ENCODE measurements at places on chromosomes 7 and 10.

GRCh38 chr10:52956461-52956860 is 183.9 kb upstream of the MBL2 start:
- no peak for DNase-seq

GRCh38 chr7:90596671-90597562 is 796 bp downstream of the CDK14 start:
- no peak for DNase-seq

DNA sequence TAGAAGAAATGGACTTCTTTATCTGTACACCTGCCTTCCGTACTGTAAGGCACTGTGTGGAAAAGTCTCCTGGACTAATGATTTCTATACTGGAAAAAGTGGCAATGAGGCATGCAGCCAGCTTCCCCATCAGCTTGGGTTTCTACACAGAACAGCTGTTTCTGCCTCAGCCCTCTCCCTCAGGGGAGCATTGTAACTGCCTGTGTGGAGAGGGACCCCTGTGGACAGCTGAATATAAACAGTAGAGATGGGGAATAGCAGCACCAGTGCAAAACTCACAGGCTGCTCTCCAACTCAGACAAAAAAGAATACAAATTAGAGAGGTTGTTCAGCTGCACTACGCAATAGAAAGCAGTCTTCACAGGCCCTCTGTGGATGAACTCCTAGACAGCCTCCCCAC is 451.3 kb upstream of the MBL2 start:
- DNase-seq: no peak

DNA sequence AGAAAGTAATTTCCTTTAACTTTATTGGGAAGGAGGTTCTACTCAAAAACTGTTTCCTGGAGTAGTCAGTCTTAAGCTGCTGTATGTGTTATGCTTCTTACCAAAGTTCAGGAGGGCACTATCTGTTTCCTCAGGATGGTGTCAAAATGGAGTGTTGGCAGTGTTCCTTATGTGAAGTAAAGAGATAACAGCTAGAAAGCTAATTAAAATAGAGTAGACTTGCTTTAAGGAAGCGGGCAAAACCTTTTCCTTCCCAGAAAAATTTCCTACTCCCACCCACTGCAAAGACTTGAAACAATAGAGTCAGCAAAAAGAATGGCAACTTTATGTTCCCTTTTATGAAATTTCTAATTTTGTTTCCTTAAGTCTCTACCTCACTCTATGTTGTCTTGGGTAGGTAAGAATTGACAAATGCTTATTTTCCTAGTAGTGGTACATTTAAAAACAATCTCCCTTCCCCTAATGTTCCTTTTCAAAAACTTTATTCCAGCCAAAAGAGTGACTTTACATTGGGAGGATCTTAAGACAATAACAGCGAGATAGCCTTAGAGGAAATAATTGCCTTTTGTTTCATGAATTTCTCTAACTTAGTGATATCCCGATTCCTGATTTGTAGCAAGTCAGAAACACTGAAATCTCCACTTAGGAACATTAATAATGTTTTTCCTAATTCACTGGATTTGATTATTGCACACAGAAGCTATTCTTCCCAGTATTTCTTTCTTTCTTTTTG is 26.5 kb upstream of the ENTPD1 start:
- DNase-seq: no peak

DNA sequence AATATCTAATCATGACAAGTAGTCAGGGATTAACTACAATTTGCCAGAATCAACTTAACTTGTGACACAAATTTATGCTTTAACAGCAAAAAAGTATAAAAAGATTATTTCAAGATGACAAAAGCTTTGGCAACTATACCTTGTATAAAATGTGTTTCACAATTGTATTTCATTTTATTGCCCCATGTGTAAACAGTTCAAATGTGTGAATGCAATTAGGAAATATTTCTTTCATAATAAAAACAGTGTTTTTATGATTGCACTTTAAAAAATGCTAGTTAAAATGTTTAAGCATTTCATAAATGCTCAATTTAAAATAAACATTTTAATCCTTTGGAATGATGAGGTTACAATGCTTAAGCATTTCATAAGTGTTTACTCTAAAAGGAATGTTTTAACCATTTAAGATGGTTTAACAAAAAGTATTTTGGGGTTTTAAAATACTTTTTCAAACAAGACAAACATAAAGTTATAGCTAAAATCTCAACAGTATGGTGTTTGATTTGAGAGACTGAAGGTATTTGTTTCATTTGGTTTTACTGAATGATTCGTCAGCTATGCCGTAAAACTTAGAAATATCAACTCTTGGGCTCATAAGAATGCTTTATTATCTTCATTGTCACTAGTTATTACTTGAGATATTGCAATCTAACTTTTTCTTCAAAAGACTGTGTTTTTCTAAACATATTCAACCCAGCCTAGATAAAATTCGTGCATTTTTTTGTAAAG is 50.1 kb downstream of the SFTPD start:
- DNase-seq: no peak

GRCh38 chr7:157827863-157828160 is 491.0 kb downstream of the DNAJB6 start:
- DNase-seq: no peak

DNA sequence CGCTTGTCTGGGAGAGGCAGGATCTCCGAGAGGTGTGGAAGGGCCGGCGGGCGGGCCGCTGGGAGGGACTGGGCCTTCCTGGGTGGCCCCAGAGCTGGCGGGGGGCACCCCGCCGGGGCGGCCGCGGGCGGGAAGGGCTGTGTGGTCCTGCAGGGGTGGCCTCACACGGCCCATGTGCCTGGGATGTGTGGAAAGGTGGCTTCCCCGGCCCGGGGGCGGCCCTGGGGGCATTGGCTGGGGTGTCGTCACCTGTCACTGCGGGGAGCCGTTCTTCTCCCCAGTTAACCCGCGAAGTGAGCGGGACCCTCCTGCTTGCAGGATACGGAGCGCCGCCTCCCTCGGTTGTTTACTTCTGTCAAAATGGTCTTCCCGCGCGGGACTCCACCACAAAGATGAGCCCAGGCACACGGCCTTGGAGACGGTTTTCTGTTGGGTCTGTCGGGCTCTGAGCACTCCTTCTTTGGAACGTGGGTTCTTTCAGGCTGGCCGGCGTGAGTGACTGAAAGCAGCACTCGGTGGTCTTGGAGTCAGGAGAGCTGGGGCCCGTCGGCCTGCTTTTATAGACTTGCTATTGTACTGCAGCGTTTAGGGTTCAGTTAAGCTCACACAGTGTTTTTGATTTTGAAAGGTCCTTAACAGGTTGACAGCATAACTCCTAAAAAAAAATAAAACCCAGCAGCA is 700 bp downstream of the SMC3 start:
- DNase-seq: no peak

DNA sequence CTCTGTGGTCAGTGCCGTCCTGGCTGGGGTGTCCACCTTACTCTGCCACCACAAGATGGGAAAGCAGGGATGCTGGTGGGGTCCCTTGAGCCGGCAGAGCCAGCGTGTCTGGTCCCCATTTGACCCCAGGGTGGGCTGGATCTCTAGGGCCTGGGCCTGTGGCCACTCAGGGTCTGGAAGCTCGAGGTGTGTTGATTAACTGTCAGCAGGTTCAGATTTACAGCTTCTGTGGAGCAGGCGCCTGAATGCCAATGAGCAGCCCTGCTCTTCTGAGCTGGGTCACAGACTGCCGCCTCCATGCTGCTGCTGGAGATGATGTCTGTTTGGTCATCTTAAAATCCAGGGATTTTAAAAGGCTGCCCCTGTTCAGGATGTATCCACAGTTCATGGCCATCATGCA is 11.3 kb upstream of the DPYSL4 start:
- no peak for DNase-seq

GRCh38 chr7:7565018-7565680 is 1.5 kb upstream of the MIOS start:
- DNase-seq: no peak

Data from RWPE2 (cell line).